ENCODE measurements at places on chromosomes 4 and X.
A peak's percentile ranks its signal among the peaks of the same experiment; 100 is the strongest.

- no peak for DNase-seq
Measured at GRCh38 chr4:133799717-133800315, 401.8 kb downstream of the PABPC4L start.

- DNase-seq = no peak
Measured at GRCh38 chr4:2829321-2829932, 14.2 kb upstream of the ADD1 start.

DNA sequence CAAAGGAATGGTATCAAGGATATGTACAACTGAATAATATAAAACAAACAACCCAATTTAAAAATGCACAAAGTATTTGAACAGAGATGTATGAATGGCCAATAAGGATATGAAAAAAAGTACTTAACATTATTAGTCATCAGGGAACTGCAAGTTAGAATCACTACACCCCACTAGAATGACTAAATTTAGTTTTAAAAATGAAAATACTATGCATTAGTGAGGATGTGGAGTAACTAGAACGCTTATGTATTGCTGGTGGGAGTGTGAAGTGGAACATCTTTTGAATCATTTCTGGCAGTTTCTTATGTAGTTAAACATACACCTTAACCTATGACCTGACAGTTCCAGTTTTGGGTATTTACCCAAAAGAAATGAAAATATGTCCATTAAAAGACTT, 13.0 kb upstream of the SLC16A2 start:
- DNase-seq = no peak

GRCh38 chr4:106690487-106690886, 321.9 kb upstream of the GIMD1 start:
- DNase-seq = no peak

DNA sequence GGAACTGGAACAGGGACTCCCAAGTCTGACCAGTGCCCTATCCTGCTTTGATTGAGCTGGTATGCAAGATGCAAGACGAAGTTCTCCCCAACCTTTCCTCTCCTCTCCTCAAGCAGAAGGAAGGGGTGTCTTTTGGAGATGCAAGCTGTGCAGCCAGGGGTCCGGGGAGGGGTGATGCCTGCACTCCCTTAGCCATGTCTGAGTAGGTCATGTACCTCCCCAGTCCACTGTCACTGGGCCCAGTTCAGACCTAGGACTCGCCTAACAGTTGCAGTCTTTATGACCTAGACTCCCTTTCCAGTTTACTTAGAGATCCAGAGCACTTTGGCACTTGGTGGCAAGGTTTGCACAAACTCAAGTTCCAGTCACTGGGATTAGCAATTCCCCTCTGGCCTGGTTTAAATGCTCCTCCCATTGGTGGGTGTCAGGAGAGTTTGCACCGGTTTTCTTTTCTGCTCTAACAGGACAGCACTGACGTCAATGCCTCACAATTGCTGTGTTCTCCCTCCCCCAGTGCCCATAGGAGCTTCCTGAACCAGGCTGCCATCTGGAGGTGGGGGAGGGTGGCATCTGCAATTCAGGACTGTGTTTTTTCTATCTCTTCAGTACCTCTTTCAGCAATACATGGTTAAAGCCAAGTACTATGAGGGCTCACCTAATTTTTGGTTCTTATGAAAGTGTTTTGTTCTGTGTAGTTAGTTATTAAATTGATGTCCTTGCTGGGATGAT, 782.2 kb downstream of the ARAP2 start:
- DNase-seq = no peak

DNA sequence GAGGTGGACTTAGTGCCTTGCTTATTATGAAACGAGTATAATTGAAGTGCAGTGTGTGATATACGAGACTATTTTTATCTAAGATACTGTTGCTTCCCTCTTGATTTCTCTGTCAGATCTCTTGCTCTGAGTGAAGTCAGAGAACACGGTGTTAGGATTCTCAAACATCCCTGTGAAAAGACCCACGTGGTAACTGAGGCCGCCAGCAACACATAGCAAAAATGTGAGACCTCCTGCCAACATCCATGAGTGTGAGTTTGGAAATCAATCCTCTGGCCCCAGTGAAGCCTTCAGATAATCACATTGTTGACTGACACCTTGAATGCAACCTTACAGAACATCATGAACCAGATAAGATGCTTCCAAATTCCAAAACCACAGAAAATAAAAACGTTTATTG, 954.4 kb downstream of the FAT4 start:
- DNase-seq = no peak

GRCh38 chr4:45317276-45317675, 590.9 kb upstream of the GNPDA2 start:
- no peak for DNase-seq

DNA sequence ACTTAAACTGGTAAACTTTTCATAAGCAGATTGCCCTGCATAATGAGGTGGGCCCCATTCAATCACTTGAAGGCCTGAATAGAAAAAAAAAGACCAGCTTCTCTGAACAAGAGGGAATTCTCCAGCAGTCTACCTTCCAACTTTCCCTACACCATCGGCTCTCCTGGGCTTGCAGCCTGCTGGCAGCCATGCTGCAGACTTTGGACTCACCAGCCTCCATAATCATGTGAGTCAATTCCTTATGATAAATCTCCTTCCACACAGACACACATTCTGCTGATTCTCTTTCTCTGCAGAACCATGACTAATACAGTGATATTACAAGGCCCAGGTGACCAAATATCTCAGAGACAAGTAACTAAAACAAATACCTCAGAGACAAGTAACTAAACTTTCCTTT, 113.8 kb upstream of the WDR17 start:
- no peak for DNase-seq

- no peak for DNase-seq
Measured at GRCh38 chr4:13641084-13641483, 13.6 kb upstream of the BOD1L1 start.

DNA sequence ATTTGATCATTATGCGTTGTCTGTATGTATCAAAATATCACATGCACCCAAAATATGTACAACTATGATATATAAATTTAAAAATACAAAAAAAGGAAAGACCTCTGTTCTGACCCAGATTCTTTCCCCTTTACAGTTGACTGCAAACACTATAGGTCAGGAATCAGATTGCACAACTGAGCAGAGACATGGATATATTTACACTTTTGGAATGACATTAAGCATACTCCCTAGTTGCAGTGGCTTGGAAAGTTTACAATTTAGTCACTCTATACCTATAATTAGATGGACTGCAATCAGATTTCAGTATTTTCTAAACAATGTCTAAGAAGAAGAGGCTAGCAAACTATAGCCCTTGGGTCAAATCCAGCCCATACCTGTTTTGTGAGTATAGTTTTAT, 98.5 kb upstream of the INPP4B start:
- DNase-seq = no peak

DNA sequence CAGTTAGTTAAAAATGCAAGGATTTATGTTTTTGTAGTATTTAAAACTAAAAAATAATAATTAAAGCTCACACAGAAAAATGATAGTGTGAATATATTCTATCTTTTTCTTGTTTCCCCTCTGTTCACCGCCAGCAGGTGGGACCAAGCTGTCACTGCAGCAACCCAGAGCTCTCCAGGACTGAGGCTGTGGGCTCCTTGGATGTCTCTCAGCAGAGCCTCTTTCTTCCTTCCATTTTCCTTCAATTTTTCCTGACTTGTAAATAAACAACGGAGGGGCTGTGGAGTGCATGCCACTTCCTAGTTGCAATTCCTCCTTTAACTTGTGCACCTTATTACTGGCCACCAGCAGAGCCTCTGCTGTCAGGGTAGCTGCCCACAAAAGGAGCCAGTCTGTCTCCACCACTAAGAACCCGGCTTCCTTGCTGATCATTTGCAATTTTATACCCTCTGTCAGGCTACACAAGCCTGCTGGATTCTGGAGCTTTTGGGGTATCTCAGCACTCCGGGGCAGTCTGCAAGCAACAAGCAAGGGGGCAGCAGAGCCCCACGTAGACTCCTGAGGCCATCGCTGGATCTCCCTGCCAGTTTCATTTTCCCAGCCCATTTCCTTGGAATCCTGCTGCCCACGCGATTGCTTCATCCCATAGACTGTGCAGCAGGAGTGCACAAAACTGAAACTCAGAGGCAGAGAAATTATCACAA, 1467.4 kb downstream of the C4orf33 start:
- no peak for DNase-seq

- DNase-seq = no peak
Measured at GRCh38 chrX:108022491-108023089, 22.3 kb upstream of the VSIG1 start.

- no peak for DNase-seq
Measured at GRCh38 chr4:83568062-83568461, 32.2 kb downstream of the GPAT3 start.

- peak; percentile 15 for DNase-seq
Measured at GRCh38 chr4:142846108-142846728, at the start of gene INPP4B. Gene INPP4B, minus strand, starts transcription at chr4:142846301.

DNA sequence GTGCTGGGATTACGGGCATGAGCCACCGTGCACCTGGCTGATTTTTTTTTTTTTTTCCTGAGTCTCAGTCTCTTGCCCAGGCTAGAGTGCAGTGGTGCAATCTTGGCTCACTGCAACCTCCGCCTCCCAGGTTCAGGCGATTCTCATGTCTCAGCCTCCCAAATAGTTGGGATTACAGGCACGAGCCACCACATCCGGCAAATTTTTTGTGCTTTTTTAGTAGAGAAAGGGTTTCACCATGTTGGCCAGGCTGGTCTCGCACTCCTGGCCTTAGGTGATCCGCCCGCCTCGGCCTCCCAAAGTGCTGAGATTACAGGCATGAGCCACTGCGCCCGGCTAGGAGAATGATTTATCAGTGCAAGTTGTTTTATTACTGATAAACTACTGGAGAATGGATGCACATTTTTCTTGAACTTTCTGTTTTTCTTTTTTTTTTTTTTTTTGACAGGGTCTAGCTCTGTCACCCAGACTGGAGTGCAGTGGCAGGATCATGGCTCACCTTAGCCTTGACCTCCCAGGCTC, 39.7 kb upstream of the DHRSX start:
- no peak for DNase-seq

GRCh38 chr4:77040270-77040669, 35.5 kb downstream of the CCNI start:
- DNase-seq = no peak

- DNase-seq = no peak
Measured at GRCh38 chr4:17492058-17492741, 19.7 kb downstream of the QDPR start.

GRCh38 chr4:150079081-150079581, 886 bp downstream of the DCLK2 start:
- no peak for DNase-seq

DNA sequence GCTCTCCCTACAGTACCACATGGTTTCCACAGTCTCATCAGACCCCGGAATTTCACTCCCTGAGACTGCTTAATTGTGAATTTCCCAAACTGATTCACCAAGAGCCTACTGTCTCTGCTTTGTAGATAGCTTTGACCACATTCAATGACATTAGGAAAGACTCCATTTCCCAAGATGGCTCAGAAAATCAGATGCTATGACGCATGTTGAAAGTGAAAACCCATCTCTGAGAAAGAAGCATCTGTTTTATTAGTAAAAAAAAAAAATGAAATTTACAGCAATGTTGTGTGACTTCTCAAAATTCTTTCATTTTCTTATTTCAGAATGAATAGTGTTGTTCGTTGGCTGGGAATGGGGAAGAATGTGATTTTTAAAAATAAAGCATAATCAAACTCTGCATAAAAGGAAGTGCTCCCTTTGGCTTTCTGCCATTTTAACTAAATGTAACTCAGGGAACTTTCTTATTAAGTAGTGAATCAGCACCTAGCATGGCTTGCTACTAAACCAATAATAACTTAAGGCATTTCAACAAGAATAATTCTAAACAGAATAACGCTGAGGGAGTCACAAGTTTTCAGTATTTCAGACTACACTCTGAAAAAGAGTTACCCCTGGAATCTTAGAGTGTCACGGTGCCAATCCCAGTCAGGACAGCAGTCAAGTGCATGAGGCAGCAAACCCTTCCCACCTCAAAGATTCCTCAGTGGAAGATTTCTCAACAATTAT, 97.4 kb upstream of the MYOZ2 start:
- DNase-seq = no peak

DNA sequence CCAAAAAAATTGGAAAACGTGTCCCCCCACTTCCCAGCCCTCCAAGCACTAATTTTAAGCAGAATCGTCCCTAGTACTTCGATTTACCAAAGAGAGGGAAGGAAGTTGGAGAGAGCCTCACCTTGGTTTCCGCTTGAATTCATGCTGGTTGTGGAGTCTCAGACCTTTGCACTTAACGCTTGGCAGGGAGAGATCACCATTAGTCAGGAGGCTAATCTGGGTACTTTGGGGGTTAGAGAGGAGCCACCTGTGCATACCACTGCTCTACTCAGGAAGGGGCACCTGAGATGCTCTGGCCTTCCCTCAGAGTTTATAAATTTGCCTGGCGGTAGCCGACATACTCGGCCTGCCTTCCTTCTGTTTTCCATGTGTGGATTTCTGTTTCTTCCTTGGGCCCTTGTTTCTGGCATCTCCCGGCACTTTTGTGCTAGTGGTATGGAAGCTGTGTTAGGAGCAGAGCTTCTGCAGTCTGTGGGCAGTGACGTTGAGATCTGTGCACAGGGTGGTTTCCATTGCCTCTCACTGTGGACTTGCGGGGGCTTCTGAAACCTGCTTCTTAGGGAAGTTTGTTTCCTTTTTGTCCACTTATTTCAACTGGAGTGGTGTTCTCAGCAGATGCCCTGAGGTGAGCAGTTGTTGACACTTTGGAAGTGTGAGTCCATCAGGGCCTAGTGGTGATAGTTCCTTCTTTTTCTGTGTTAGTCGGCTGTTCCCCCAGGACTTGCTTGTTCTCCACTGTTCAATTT, 104.2 kb downstream of the TMEM131L start:
- DNase-seq = no peak

DNA sequence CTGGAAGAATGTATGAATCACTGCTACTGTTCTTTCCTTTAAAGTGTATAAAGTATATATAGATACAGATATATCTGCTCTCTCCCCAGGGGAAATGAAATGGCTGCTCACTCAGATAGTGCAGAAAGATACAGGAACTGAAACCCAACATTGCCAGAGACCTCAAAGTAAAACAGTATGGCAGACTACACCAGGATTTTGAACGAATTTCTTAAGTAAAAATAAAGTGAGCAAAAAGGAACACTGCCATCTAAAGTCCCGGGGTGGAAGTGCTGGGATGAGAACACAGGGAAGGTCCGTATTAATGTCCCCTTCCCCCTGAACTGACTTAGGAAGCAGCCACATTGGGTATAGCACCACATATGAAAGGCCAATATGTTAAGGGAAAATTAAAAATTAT, 93.4 kb downstream of the TMA16 start:
- DNase-seq = no peak

DNA sequence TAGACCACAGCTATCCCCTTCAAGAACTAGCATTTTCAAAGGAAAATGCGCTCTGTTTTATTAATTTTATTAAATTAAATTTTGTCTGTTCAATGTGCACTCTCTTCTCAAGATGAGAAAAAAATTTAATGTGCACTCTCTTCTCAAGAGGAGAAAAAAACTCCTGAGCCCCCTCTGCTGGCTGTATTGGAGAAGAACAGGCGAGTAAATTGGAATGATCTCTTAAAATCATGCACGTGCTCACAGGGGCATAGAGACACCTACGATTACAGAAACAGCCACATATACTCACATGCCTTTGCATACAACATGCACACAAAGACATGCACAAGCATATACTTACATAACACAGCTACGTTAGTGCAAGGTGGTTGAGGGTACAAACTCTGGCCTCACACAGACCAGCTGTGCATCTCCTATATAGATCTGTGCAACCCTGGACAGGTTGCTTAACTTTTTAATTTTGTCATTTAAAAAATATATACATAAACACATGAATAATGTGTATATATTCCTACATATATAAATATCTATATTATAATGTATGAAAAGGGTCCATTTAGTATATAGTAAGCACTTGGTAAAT, 176.2 kb upstream of the CXorf66 start:
- no peak for DNase-seq

- DNase-seq = no peak
Measured at GRCh38 chrX:100830143-100830542, 10.0 kb downstream of the CSTF2 start.

- no peak for DNase-seq
Measured at GRCh38 chr4:56637791-56638190, 43.3 kb downstream of the HOPX start.

All from activated T-helper 1 cell treated with anti-CD3 and anti-CD28 coated beads, Interleukin-2, amount 50 U/mL, for 16 hours (primary cell).